Bronchial epithelial cell (primary cell): ENCODE measurements at places on chromosomes 5 and 9. TPM values are rescaled to one million over a fixed set of nuclear protein-coding genes. Genes with fewer than 3 reads are reported as not detected.

The PCDHGA12 gene
- 0.79 and 1.4 TPM in 2 replicates for total RNA-seq

The SPAAR gene
- total RNA-seq: not detected in 2 replicates

The CDKN2B-AS1 gene
- 0.53 and 1.0 TPM in 2 replicates for total RNA-seq

The F2RL1 gene
- 24.1 and 25.5 TPM in 2 replicates for total RNA-seq

The ZNF618 gene
- 1.3 and 1.6 TPM in 2 replicates for total RNA-seq

The GRXCR2 gene
- not detected in 2 replicates for total RNA-seq

- DNase-seq: peak; percentile 72
Observed at GRCh38 chr9:22111954-22112247, 102.8 kb upstream of the CDKN2B start.

DNA sequence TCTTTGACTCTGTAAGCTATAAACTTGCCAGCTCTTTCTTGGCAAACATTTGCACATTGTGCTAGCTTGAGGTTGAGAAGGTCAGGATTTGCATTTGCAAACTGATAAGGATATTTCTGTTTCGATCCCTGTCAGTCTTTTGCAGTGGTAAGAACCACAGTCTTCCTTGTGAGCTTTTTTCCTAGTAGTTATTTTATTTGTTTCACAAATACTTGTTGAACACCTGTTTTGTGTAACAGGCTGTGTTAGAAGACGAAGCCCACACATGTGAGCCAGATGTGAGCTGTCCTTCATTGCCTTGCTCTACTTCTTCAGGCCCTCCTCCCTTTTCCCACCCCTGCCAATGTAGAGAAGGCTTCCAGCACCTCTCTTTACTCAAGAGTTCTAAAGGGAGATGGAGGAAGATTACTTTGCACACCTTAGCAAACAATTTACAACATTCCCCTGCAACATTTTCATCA is 327.0 kb upstream of the KLF4 start:
- no peak for DNase-seq

DNA sequence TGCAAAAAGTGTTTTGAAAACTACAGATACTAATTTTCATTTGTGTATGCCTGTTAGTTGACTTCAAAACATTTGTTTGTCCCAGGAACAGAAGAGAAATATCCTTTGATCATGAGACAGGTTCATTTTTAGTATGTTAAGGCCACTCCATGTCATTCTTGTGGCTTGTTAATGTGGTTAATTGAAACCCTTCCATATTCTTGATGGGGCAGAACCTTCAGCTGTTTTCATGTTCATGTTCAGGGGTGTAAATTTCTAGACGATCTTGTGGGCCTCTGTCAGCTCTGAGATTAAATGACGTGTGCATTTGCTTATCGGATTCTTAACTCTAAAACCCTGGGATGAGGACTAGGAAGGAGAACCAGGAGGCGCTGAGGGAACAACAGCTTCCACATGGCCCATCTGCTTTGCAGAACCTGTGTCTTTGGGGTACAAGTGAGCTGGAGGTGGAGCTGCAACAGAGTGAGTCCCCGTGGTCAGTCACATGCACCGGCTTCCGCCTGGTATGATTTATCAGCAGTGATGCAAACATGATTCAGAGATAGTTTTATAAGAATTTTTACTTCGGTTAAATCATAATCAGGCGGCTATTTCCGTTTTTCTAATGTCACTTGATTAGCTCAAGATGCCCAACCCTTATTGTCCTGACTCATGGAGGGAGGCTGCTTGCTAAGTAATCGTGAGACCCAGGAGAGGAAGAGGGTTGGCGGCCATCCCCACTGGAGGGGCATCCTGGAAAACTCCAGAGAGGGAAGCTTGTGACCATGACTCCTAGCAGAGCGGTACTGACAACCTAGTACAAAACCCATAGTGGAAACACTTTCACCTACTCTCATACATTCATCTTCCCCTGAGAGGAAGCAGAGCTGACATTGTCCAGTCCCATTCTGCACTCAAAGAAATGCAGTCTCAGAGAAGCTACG is 138.4 kb downstream of the C9orf152 start:
- DNase-seq: peak; percentile 69

GRCh38 chr5:11383506-11384095 is 520.6 kb downstream of the CTNND2 start:
- no peak for DNase-seq

- no peak for DNase-seq
Observed at GRCh38 chr9:134846187-134846586, 34.4 kb upstream of the FCN2 start.

- DNase-seq: no peak
Observed at GRCh38 chr9:87427851-87428506, 69.7 kb upstream of the DAPK1 start.

- DNase-seq: no peak
Observed at GRCh38 chr5:132289097-132289496, 5.1 kb upstream of the SLC22A4 start.

DNA sequence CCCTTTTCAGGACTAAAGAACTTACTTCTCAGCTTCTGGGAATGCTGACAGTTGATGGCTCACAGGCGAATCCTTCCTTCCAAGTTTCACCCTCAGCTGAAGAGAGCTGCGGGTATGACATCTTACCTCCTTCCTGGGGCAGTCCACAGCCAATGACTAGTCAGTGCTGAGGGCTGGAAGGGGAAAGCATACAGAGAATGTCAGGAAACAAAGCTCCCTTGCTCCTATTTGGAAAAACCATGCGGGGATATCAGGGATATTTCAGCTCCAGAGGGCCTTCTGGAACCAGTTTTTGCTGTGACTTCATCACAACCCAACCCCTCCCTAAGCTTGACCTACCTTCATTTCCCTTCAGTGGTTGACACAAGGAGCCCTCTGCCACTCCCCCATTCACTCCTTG is 15.7 kb downstream of the FTMT start:
- DNase-seq: no peak

- no peak for DNase-seq
Observed at GRCh38 chr9:27157097-27157496, 48.1 kb downstream of the TEK start.

DNA sequence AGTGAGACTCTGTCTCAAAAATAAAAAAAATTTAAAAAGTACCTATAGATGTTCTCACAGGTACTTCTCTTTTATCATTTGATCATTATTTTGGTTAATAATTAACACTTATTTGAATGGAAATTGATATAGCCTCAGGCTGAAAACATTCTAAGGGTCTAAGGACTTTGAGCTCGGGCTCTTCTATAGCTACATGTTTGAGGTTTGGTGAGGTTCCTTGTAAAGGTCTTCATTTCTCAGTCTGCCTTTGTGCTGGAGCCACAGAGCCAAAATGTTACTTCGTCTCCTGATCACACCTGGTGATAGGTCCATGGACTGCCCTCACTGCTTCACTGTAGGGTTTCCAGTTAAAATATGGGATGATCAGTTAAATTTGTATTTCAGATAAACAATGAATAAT is 22.6 kb downstream of the ARHGEF37 start:
- DNase-seq: no peak
